ENCODE measurements at places on chromosomes 1 and 21.

- no peak for DNase-seq
Observed at GRCh38 chr1:167137793-167138510, 44.1 kb downstream of the STYXL2 start.

DNA sequence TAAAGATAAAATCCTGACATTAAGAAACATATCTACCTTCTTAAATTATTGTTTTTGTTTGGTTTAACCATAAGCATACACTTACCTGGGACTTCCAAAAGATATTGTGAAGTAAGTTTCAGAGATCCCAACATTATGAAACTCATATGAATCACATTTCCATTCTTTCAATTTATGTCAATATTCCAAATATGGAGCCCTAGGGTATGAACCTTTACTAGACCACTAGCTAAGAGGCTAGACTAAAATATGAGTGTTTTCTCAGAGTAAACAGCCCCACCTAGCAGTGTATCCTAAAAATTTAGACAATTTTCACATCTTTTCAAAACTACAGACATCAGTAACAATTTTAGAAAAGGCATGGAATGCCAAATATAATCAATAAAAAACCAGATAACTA lies 24.4 kb downstream of the SCAF4 start:
- no peak for DNase-seq

DNA sequence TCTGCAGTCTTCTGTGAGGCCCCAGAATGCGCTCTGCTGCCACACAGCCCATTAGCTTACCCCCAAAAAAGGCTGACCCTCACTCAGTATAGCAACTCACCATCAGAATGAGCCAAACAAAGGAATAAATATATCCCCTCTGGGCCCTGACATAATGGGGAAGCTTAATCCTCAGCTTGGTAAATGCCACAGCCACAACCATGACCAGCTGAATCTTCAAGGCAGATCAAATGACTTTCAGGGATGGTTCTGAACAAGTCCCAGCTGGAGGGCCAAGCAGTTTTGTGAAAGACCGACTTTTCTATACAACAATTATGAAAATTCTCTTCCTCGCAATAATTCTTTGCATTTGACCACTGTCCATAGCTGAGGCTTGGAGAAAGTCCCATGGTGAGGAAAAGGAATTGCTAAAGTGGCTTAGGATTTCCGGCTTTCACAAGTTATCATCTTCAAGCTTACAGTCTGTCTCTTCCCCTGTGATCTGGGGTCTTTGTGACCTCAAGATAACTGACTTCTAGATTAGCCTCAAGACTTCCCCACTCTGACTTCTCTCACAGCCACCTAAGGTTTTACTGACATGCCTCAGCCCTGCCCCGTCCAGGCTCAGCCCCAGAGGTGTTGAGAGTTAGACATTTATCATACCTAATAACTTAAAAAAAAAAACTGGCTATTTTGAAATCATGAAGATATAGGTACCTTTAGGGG lies 47.8 kb upstream of the PBX1 start:
- DNase-seq: no peak

- no peak for DNase-seq
Observed at GRCh38 chr1:6269720-6270400, 9.0 kb upstream of the GPR153 start.

GRCh38 chr21:18157406-18157805 lies 87.2 kb upstream of the CHODL start:
- DNase-seq: no peak

- no peak for DNase-seq
Observed at GRCh38 chr1:26530410-26530894, 891 bp downstream of the RPS6KA1 start.
